RCC 7860 (cell line): ENCODE measurements at places on chromosomes 3 and 15.

- no peak for DNase-seq
Observed at GRCh38 chr3:54712539-54712938, 215.3 kb downstream of the LRTM1 start.

- DNase-seq = no peak
Observed at GRCh38 chr15:78093242-78094020, 1.1 kb downstream of the SH2D7 start.

- no peak for DNase-seq
Observed at GRCh38 chr3:48194446-48195071, 6.3 kb upstream of the CDC25A start.

- peak; percentile 81 for DNase-seq
Observed at GRCh38 chr15:62739082-62739481, 303.5 kb upstream of the TPM1 start.

GRCh38 chr3:73520931-73521461, 103.7 kb downstream of the PDZRN3 start:
- DNase-seq = no peak

GRCh38 chr3:50617096-50617791, at the start of gene MAPKAPK3:
MAPKAPK3 (plus strand) TSS chr3:50617151; CDS start chr3:50617566, 415 bp downstream.
- no peak for DNase-seq

GRCh38 chr3:118846176-118846575, 188.5 kb downstream of the IGSF11 start:
- no peak for DNase-seq

- no peak for DNase-seq
Observed at GRCh38 chr3:39322936-39323335, 6.6 kb upstream of the CCR8 start.

DNA sequence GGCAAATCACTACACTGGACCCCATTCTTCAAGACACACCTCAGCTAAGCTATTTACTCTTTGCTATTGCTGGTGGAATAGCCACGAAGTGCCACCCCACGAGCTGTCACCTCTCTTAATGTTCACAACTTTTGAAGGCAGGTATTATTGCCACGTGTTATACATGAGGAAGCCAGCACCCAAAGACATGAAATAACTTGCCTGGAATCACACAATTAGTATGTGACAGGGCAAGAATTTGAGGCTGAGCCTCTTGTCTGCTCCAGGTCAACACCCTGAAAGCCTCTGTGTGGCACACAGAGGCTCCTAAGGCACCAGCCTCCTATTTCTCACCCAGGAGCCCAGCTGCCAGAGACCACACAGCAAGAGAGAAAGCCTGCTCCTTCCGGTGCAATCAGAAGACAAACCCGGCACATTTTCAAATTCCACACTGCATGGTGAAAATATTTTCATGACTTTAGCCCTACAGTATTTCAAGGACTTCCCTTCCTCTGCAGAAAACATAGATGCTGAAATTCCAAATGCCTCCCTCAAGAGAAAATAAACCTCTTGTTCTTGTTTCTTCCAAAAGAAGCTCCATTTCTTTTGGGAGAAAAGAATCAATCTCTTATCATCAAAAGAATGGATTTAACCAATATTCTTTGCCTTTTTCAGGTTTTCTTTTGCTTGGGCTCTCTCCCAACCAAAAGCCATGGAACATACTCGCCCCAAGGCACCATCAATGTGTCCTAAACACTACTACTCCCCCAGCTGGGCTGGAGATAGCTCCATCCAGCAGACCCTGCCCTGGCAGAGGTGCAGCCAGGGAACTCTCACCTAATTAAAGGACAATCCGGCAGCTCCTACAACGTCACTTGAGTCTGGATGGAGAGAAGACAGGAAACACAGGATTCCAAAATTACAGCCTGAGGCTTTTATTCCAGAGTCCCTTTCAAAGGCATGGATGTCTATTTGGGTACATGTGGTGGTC, 84.7 kb upstream of the THBS1 start:
- DNase-seq = no peak

GRCh38 chr3:72141264-72141663, 356.3 kb upstream of the PROK2 start:
- DNase-seq = no peak

DNA sequence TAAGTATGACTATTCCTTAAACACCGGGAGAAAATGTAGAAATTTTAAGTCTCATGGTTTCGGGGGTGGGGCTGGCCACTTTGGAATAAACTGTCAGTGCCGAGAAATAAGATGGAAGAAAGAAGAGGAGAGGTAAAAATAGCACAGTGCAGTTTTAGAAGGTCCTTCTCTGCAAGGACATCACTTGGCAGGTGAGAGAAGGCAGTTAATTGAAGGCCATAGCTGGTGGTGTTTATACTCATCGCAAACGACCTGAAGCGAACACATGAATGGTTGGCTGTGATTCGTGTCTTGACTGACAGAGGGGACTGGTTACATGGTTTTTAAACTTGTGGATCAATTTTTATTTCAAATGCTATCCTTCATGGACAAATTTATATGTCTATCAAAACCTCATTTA, 54.9 kb upstream of the SENP5 start:
- no peak for DNase-seq

- DNase-seq = peak; percentile 14
Observed at GRCh38 chr3:45499529-45499928, 95.0 kb upstream of the LIMD1 start.

DNA sequence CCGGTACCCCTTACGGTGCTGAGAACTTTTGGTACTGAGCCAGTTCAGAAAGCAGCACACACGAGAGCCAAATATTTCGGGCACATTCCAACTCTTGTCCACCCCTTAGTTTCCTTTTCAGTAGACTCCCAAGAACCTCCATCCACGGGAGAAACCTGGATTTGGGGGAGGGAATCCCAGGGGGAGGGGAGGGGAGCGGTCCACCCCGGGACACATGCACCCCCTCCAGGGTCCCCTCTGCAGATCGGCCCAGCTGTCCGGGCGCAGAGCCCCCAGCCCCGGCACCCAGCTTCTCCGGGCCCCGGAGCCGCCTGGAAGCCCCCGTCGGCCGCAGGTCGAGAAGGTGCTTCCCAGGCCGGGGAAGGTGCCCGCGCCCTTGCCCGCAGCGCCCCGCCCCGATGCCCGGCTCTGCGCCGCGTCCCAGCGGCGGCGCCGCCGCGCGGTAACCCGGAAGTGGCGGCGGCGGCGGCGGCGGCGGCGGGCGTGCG, 455 bp upstream of the ABHD17C start:
- no peak for DNase-seq

DNA sequence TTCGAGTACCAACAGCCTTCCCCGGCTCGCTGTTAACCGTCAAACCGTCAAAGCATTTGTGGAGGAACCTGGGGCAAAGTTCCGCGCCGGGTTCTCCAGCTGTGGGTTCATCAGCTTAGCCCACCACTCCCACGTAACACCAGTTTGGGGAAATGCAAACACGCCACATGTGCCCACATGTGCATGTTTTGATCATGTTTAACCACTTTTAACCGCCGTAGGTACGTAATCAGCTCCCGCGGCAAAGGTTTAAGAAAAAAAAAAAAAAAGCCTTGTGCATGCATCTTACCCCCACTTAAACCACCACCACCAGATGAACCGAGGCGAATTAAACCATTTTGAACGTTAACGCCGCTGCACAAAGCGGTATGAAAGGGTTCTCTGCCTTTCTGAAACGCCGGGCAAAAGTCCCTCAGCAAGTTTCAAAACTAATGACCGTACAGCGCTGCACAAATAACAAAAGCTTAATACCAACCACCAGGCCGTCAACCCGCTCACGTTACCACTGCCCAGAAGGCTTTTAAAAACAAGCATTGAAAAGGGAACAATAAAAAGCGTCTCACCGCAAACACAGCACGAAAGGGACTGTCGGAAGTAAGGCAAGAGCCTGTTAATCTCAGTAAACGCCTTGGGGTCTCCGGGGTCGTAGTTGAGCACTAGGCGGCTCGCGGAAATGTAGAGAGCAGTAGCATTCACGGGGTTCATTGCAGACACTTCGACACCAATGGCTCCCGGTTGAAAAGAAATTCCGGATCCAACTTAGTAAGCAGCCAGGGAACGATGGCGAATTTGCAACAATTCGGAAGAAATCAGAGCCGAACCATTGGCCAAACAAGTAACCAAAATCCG, 1.5 kb downstream of the MSL2 start:
- DNase-seq = no peak

- DNase-seq = peak; percentile 32
Observed at GRCh38 chr3:52238761-52239701, at the start of gene TWF2. TWF2 (minus strand) TSS chr3:52239158; CDS start chr3:52239016, 142 bp downstream.

DNA sequence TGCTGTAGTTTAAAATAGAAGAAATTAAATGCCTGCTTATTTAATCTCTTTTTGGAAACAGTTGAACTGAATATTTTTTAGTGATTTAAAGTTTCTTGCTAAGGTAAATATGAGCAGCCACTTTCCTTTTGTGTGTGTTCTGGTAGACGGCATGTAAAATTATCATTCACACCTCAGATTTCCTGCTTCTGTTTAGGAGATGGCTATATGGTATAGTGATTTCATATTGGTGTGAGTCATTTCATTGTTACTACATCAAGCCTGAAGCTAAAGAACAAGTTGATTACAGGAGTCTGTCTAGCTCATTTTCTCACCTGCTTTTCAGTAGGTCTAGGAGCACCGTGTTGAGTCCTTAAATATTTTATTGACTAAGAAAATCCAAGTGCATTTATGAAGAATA, 2.2 kb downstream of the LRCH3 start:
- peak; percentile 31 for DNase-seq

DNA sequence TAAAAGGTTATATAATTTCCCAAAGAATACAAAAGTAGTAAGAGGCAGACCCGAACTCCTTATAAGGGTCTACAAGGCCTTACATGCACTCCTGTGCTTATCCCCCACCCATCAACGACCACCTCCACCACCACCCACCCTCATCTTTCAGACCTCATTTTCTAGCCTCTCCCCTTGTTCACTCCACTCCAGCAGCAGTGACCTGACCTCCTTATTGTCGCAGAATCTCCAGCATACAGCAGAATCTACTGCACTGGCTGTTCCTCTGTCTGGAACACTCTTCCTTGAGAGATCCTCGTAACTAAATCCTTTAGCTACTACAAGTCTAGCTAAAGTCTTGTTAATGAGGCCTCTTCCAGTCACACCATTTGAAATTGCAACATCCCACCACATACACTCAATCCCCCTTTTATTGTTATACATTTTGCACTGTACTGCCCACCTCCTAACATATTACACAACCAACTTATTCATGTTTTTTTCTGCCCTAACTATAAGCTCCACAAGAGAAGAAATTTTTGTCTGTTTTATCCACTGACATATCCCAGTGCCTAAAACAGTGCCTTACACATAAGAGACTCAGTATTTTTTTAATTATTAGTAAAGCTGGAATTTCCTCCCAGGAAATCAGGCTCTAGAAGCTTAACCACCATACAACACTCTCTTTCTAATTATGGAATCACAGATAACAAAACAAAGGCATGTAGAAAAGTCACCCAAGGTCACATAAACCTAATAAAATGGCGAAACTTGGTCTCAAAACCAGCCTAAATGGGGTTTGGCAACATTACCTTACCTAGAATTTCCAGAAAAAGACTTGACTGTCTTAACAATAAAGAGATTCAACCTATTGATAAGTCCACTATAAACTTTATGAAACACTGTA, 40.2 kb downstream of the ZNF148 start:
- DNase-seq = no peak

DNA sequence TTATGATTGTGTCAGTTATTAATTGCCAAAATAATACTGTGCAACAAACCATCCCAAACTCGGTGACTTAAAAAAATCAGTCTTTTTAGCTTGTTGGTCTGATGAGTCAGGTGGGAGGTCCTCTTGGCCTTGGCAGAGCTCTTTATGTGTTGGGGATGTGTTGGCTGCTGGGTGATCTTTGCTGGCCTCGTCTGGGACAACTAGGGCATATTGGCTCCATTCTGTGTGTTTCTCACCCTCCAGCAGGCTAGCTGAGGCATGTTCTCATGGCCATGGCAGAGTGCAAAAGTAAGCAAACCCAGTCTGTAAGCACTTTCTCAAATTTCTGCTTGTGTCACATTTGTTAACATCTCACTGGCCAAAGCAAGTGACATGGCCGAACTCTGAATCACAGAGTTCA, 251.6 kb downstream of the RPLP1 start:
- no peak for DNase-seq

DNA sequence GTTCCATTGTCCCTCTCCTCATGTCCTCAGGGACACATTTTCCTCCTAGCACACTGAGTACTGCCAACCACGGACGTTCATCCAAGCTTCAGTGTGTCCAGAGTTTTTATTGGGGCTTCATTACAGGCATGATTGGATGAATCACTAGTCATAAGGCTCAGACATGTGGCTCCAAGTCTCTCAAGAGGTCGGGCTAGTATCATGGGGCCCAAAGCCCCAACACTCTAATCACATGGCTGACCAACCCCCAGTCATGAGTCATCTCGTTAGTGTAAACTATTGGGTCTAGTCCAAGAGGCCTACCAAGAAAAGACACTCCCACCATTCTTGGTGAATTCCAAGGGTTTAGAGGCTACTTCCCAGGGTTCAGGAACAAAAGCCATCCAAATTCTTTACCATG, 4.4 kb downstream of the TERC start:
- DNase-seq = peak; percentile 46

DNA sequence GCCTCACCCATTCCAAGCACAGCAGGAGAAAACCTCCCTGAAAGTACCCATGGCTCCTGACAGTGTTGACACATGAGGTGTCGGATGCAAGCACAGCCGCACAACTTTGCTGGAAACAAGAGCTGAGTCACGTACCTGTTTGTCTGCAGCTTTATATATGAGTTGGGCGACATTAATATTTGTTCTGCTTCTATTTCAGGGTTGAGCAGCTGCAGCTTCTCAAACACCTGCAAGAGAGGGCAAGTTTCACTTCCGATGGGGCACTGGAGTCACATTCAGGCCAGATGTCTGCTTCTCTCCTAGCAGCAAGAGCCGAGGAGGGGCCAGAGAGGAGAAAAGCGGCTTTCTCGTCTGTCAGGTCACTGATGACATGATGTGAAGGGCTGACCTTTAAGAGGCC, 88.0 kb downstream of the NUP210 start:
- no peak for DNase-seq

GRCh38 chr3:66744986-66745385, 244.2 kb upstream of the LRIG1 start:
- DNase-seq = no peak

GRCh38 chr3:58658508-58658907, 8.1 kb downstream of the FAM3D start:
- no peak for DNase-seq

- DNase-seq = no peak
Observed at GRCh38 chr3:191696348-191696747, 235.4 kb downstream of the PYDC2 start.

- peak; percentile 32 for DNase-seq
Observed at GRCh38 chr15:31870328-31871165, 159.8 kb upstream of the CHRNA7 start.

DNA sequence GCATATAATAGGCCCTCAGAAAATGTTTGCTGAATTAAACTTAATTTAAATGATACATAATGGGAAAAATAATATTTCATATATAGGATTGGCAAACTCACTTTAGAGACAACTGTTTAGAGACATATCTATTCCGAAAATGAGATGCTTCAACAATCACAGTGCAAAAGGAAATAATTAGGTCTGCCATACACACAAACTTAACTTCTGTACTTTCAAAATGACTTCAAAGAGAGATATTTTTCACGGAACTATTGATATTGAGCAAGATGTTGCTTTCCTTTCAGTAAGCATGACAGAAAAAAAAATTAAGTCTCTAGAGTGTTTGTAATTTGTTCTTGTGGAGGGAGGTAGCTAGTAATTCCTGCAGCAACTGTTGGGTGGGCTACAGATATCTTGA, 769.5 kb downstream of the TUSC7 start:
- no peak for DNase-seq
